ENCODE measurements at places on chromosomes 11 and 22.
A peak's percentile ranks its signal among the peaks of the same experiment; 100 is the strongest.

- DNase-seq, result peak; percentile 3
Measured at GRCh38 chr11:15707971-15708370, 593.2 kb downstream of the INSC start.

GRCh38 chr22:31615940-31616314, 46.1 kb downstream of the PISD start:
- no peak for DNase-seq

DNA sequence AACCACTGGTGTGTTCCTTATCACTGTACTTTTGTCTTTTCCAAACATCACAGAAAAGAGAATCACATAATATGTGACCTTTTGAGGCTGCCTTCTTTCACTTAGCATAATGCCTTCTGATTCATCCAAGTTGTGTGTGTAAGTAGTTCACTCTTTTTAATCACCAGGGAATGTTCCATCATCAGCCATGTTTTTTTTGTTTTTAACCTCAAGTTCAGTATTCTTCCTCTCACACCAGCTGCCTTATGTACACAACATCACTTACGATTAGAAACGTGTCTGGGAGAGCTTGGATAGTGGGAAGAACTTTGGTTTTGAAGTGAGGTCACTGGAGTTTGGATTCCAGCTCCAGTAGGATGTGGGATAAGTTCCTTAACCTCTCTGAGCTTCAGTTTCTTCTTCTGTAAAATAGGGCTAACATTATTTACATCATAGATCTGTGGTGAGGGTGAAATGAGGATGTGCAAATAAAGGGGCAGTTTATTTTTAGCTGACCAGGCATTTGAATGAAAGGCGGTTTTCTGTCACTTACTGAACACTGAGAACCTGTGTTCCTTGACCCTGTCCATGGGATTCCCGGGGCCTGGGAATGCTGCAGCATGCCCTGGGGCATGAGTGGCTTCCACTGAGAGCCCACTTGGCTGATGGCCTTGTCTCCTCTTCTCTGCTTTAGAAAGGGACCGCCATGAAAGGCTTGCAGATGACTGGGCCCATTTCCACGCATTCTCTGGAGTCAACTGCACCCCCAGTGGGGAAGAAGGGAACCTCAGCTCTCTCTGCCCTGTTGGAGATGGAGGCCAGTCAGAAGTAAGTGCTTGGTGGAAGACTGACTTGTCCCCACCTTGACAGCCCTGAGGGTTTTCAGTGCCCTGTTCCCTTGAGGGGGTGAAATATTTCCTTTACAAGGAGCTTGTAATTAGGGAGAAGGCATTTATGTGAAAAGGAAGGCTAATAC, 92.6 kb downstream of the DEPDC5 start:
- no peak for DNase-seq

DNA sequence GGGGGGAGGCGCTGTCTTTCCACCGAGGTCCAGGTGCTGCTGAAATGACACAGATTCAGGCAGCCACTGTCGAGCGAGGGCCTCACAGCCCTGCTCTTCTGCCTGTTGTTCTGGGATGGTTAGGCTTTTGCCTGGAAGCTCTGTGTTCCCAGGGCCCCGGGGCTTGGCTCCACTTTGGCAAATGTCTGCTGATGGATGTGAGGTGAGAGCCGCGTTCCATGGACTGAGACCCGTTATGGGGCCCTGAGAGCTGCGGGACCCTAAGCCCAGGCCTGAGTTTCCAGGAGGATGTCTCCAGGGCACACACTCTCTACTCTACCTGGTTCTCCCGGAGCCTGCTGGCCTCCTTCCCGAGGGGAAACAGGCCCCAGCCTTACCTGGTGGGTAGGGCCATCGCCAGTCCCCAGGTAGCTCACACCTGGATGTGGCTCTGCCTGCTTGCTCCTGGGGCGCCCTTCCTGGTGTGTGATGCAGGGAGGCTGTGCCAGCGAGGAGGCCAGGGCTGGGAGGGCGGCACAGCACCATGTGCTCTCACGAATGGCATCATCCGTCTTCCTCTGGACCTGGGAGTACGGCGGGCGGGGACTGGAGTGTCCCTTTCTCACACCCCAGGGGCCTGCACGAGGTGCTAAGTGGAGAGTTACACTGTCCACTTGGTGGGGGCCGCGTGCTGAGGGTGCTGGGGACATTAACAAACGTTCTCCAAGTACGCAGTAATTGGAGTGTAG, 435.5 kb downstream of the TBC1D22A start:
- no peak for DNase-seq

DNA sequence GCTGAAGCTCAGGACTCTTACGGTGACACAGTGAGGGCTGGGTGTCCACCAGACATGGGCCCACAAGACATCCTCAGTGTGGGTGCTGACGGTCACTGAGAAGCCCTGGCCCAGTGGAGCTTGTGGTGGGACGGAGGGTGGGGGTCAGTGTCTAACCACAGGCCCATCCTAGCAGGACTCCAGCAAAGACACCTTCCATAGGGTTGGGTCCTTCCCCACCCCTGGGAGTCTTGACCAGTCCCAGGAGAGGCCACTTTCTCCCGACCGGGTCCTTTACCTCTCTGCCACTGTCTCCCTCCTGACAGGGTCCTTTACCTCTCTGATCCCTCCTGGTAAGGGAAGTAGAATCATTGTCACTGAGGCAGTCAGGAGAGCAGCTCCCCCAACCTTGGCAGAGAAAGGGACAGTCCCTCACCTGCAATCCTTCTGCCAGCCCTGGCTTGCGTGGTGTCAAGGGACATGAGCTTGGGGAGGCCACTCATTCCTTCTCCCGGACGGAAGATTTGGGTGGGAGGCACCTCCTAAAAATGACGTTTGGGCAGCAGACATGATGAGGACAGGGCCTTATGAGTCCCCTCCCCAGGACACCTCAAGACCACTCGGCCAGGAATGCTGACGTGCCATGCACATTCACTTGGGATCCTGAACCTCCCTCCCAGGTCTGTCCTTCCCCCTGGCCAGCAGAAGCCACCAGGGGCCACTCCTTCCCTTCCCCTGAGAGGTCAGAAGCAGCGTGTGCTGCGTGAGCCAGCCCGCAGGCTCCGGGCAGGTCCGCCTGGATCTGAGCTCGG, 91.5 kb upstream of the FGF3 start:
- DNase-seq, result no peak

- DNase-seq, result no peak
Measured at GRCh38 chr22:35703861-35704584, 13.6 kb upstream of the APOL5 start.

DNA sequence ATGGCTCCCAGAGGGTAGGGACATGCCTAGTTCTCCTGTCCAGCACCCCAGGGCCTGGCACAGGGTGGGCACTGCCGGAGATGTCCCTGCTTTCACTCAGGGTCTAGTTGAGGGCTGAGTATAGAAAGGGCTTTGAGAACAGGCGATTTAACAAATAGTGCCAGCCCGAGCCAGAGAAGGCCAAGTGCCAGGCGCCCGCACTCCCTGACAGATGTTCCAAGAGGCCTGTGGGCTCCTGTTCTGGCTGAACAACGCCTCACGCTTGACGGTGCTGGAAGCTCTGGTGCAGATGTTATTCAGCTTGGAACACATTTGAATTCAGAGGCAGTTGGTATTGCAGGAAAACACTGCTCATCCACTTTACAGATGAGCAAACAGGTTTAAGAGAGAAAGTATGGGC, 46.5 kb downstream of the NFAM1 start:
- no peak for DNase-seq

DNA sequence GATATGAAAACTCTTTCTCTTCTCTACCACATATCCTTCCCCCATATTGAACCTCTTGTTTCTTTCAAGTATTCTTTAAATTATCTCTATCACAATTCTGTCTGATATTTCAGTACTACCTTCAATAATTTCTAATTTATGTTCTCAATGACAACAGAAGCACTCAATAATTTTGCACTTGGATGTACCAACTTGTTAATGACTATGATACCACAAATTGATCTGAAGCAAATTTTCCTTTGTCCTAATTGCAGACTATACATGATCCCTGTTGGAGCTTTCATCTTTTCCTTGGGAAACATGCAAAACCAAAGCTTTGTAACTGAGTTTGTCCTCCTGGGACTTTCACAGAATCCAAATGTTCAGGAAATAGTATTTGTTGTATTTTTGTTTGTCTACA, at the start of gene OR4C15:
Gene OR4C15, plus strand, starts transcription at position 301 of the 400 bp plus-strand sequence. Its CDS starts 0 bp downstream, at position 301.
- DNase-seq, result no peak

DNA sequence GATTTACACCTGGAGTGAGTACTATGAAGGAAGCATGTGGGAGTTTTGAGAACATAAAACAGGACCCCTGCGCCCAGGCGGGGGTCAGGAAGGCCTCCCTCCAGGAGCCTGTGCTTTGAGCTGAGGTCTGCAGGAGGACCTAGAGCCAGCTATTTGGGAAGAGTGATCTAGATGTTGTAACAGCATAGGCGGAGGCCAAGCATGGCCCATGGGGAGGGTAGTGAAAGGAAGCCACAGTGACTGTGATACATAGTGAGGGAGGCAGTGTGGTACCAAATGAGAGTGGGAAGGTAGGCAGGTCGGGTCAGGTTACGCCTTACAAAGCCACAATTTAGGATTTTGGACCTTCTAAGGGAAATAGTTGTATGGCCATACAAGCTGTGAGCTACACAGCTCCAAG, 147.5 kb downstream of the PARVA start:
- no peak for DNase-seq

- no peak for DNase-seq
Measured at GRCh38 chr11:129637473-129637872, 178.2 kb upstream of the TMEM45B start.

DNA sequence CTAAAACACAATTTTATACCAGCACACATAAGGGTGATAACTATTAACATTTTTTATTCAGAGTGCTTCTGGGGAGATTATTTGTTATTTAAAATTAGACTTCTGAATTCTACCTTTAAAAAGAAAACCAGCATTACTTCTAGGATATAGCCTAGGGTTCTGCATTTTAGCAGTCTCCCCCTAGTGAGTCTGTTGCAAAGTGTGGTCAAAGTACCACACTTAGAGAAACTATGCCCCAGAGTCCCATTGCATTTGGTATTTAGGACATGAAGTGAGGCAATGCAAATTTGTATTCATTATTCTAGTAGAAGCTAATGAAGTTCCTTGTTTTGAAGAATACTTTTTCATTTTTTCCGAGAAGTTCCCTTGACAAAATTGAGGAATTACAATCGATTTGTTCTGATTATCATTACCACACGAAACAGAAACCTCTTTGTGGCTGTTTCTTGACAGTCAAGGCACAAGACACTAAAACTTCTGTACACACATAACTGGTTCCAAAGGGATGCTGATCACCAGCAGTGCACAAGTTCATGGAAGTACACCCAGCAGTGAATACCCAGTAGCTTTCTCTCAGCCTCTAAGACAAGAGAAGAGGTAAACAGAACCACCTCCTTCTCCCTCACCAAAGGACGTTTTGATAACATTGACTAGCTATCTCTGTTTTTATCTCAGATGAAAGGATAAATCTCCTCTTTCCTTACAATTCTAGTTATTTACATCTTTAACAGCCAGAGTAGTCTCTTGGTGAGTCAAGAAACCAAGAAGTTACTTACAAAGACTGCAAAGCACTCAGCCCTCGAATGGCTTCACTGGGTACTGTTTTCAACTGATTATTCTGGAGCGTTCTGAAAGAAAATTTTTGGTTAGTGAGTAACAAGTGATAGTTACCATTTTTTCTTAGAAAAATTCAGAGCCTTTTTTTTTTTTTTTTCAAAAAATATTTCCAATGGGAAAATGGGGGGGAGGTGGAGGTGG, 27.6 kb upstream of the CCDC34 start:
- peak; percentile 68 for DNase-seq

GRCh38 chr22:39445678-39446077, 11.1 kb upstream of the MGAT3 start:
- DNase-seq, result no peak

GRCh38 chr22:50169774-50170341, 673 bp upstream of the PANX2 start:
- peak; percentile 17 for DNase-seq

DNA sequence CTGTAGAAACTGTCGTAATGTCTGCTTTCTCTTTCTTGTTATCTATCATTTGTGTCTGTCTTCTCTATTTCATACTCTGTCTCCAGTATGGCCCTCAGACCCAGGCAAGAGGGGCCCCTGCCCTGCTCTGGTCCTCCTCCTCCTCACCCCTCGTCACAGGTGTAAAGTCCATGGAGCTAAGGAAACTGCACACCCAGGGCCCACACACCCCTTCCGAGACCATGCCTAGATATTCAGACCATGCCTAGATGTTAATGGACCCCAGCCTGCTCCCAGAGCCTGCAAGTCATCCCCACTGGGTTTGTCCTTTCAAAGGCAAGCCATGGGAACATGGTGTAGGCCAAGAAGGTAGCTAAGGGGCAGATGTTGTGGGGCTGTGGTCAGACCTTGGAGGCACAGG, 24.1 kb upstream of the ANO1 start:
- DNase-seq, result no peak

DNA sequence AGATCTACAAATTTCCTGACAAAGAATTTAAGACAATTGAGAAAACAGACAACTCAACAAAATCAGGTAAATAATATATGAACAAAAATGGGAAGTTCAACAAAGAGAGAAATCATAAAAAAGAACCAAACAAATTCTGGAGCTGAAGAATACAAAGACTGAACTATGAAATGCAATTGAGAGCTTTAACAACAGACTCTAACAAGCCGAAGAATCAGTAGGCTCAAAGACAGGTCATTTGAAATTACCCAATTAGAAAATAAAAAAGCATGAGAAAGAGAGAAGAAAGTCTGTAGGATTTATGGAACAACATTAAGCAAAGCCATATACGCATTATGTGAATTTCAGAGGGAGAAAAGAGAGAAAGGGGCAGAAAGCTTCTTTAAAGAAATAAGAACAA, 72.8 kb downstream of the TBC1D22A start:
- no peak for DNase-seq

- peak; percentile 60 for DNase-seq
Measured at GRCh38 chr11:94504689-94505293, 7.5 kb upstream of the C11orf97 start.

GRCh38 chr11:104001561-104002056, 34.8 kb upstream of the DDI1 start:
- peak; percentile 75 for DNase-seq

- DNase-seq, result peak; percentile 91
Measured at GRCh38 chr22:20904008-20904979, 12.9 kb upstream of the CRKL start.

DNA sequence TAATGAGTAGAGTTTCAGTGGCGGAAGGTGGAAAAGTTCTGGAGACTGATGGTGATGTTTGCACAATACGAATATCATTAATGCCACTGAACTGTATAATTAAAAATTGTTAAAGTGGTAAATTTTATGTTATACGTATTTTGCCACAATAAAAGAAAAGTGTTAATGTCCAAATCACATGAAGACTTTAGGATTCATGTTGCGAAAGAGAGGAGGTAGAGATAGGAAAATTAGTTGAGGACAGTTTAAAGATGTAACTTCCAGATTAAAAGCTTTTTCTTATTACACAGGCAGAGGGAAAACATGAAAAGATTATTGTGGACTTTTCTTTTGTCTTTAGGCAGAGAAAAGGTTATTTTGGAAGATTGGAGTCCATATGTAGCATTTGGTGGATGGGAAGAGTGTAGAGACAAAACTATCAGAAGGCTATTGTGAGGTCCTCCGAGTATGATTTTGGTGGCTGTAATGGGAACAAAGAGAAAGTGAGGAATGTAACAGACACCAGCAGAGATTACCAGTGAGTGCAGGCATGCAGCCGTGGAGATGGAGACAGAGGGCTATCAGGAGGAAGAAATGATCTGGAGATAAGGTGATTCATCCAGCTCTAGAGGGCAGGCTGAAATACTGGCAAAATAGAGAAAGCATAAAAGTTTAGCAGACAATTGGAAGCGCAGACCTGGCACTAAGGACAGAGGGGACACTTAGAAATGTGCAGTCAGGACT, 12.5 kb downstream of the VPS26B start:
- DNase-seq, result no peak

GRCh38 chr11:106765469-106766258, 252.6 kb downstream of the GUCY1A2 start:
- DNase-seq, result no peak

All from fibroblast of skin of right quadriceps (primary cell).